Stimulated activated CD8-positive, alpha-beta memory T cell treated with anti-CD3 and anti-CD28 coated beads, Interleukin-15, amount 100 ng/mL, for 1 hour (primary cell): ENCODE measurements at places on chromosomes 6 and 20.

GRCh38 chr6:32298632-32299336 is 72.9 kb downstream of the TSBP1 start:
- no peak for DNase-seq

DNA sequence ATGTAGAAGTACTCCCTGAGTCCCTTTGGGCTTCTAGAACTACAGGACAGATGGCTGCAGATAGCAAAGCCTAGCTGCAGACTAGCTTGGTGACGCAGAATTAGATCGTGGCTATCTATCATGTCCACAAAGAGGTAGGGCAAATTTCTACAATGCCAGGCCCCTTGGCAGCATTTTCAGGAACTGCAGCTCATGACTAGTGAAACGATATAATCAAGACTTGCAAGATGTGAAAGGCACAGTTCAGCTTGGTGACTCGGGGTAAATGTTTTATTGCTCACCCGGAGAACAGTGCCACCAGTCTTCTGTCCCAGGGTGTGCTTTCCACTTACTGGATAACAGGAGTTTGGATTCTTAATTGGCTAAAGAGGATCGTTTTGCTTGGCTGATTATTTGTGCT is 108.7 kb upstream of the LY86 start:
- DNase-seq = no peak

- peak; percentile 4 for DNase-seq
These were observed at the start of gene GPR6 for GRCh38 chr6:109978174-109979032. Gene GPR6 (plus strand): TSS chr6:109978311. CDS start chr6:109979113, 802 bp downstream.

GRCh38 chr20:64229507-64230061 is 26.0 kb upstream of the PCMTD2 start:
- no peak for DNase-seq

- DNase-seq = no peak
These were observed 59.5 kb downstream of the ID4 start for GRCh38 chr6:19896693-19897010.

DNA sequence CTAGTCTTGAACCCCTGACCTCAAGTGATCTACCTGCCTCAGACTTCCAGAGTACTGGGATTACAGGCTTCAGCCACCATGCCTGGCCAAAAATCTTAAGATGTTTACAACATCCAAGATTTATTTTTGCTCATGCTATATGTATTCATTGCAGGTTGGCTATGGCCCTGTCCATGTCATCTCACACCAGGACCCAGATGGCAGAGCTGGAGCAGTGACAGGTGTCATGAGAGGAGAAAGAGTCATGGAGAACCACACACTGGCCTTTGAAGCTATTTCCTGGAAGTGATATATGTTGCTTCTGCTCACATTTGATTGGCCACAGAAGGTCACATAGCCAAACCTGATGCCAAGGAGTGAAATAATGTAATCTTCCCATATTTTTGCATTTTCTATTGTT is 13.8 kb upstream of the DDR1 start:
- DNase-seq = no peak

DNA sequence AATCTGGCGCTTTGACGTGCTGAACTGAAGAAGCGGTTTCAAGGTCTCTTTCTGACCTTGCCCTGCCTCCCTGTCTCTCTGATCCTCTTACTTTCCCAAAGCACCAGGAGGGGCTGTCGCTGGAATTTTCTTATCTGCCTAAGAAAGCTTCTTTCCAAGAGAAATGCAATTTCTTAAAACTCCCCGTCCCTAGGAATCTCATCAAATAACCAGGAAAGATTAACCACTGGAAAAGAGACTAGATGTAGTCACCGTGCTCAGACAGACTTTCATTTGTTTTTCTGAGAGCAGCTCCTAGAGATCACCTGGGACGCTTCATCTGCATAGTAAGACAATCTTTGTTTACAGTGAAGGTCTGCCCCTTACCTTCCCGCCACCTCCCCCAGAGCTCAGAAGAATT is 38.6 kb downstream of the PDYN start:
- no peak for DNase-seq

DNA sequence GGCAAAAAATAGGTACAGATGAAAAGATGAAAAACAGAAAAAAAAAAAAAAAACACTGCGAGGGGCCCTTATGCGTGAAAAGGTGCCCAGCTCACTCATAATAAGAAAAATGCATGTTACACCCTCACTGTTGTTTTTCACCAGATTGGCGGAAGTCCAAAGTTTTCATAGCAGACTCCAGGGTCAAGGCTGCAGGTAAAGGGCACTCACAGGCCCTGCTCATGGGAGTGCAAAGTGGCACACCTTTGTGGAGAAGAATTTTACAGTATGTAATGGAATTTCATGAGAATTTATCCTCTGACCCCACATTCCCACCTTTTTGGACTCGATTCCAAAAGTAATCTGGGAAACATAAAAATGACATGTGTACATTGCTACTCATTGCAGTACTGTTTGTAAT is 108.2 kb downstream of the CDKAL1 start:
- no peak for DNase-seq

- peak; percentile 24 for DNase-seq
These were observed 1.1 kb upstream of the JARID2 start for GRCh38 chr6:15244620-15245360.

DNA sequence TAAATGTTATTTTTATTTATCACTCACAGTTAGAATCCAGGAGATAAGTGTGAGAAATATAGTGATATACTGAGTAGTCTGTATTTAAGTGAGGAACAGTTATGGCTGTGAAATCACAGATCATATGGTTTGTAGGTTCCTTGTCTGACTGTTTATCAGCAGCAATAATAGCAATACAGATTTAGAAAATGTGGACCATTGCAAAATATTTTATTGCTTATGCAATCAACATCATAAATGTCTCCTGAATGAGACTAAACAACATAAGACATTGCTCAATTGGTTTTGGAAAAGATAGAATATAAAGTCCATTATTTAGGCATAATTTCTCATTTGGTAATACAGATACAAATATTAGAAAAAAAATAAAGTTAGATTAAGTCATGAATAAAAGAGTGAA is 43.7 kb downstream of the CCDC170 start:
- no peak for DNase-seq

DNA sequence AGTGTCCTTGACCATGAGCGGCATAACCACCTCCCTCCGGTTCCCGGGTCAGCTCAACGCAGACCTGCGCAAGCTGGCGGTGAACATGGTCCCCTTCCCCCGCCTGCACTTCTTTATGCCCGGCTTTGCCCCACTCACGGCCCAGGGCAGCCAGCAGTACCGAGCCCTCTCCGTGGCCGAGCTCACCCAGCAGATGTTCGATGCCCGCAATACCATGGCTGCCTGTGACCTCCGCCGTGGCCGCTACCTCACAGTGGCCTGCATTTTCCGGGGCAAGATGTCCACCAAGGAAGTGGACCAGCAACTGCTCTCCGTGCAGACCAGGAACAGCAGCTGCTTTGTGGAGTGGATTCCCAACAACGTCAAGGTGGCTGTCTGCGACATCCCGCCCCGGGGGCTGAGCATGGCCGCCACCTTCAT is 4.9 kb downstream of the TUBB1 start:
- DNase-seq = no peak

DNA sequence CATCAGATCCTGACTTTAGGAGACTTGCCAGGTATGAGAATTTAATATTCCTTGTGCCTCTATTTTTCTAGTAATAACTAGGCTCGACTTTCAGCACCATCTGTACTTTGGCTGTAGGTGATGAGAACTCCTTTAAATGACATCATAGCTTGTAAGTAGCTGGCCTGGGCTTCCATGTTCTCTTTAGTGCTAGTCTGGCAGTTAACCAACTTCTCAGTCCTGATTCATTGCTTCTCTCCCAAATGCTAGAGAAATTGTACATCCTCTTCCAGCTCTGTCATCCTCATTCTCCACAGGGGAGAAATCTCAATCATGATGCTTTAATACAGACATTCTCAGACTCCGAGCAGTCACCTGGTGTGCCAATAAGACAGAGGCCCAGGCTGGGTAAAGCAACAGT is 143.5 kb upstream of the MOCS1 start:
- DNase-seq = no peak

GRCh38 chr6:130211691-130212090 is 11.1 kb downstream of the SAMD3 start:
- no peak for DNase-seq

GRCh38 chr6:25278261-25278913 is 787 bp upstream of the CARMIL1 start:
- no peak for DNase-seq

DNA sequence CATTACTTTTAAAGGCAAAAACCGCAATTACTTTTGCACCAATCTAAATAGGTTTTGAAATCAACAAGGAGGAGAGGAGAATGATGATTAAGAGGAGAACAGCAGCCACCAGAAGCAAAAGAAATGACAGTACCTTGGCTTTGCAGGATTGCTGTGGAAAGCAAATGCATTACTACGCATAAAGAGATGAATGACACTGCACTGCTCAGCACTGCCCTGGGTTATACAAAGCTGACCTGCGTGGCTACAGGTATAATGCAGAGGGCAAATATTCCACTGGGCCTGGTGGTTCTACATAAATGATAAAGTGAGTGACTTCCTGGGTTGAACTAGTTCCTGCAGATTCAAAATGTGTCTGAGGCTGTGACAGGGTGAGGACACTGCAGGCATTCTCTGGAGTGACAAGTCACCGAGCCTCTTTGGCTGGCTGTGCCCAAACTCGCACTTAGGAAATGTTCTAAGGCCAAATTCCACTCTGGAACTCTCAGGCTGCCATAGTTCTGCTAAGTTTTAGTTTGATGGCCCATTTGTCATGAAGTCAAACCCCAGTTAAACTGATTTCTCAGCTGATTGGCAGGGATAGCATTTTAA is 78.6 kb downstream of the INSM1 start:
- no peak for DNase-seq

DNA sequence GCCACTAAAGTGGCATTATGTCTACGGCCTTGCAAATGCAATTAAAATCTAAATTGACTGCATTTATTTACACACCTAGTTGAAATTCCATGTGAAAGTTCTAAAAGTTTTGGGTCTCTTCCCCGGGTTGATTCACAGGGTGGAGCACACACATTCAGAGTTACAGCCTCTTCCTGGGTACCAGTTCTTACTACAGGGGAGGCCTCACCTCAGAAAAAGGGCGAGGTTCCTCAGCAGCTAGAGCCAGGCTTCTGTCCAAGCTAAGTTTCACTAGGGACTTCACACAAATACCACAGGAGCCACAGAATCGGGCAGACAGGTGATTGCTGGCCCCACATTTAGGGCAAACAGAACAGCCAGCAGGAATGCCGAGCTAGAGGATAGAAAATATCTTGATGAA is 52.7 kb downstream of the DZANK1 start:
- DNase-seq = no peak

DNA sequence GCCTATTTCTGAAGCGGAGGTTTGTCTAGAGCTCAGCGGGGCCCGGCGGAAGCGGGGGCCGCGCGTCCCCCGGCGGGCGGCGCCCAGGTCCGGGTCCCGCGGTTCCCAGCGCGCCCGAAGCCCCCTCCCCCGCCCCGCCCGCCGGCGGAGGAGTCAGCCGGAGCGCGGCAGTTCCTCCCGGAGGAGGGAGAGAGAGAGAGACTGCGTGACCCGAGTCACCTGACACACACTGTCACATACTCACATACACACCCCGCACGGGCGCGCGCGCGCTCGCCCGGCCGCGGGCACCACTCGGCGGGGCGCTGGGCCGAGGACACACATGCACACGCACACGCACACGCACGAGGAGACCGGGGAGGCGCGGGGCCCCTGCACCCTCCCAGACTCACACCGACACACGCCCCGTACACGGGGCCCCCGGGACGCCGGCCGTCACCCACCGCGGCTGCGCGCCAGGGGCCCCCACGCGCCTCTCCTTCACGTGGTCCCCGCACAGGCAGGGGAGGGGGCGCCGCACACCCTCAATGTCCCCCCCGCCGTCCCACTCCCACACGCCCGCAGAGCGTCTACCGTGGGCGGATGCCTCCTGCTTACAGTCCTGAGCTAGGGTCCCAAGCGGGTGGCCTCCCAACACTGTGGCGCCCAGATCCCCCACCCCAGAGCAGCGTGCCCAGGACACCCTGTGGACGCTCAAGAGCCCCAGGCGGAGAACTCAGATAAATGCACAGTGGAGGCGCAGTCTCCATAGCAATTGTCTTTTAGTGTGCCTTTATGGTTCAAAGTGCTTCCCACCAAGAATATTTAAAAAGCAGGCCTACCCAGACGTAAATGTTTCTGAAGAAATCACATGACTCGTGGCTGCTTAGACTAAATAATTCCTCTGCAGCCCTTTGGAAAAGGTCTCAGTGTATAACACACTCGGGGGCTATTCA is at the start of gene RRAGD:
Gene RRAGD (minus strand): TSS at position 203 of the 935 bp plus-strand sequence. CDS start 280 bp downstream, outside the sequence.
- no peak for DNase-seq

DNA sequence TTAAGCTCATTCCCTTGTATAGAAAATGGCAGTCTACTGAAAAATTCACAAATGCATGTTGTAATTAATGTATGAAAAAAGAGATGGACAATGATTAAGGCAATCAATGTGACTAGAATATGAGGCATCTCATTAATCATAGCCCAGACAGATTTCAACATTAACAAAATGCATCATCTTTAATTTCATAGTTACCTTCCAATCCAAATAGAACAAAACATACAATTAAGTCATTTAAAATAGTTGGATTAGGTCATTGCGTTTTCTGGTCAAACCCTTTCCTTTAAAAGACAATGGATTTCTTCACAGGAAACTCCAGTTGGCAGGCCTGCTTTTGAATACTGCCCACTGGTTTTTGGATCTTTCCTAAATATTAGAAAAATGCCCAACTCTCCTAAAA is 203.9 kb downstream of the HAO1 start:
- DNase-seq = no peak

GRCh38 chr6:161446949-161447348 is 173.1 kb upstream of the AGPAT4 start:
- no peak for DNase-seq

GRCh38 chr6:106731144-106731842 is 101.9 kb downstream of the QRSL1 start:
- DNase-seq = no peak

DNA sequence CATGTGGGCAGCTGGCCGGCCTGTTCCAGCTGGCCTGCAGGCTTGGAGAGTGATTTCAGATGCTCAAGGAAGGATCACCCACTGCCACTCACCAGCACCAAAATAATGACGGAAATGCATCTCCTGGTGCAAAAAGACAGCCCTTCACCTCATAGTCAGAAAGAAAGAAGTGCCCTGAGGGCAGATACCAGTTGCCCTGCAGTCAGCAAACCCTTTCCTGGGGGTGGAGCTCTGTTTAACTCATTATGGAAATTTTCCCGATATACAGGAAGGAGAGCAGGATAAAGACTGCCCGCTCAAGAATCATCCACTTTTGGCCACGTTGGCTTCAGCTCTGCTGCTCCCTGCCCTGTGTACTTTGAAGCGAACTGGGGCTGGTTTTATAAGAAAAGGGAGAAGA is 127.9 kb downstream of the GRM4 start:
- no peak for DNase-seq

GRCh38 chr6:25735261-25735660 is 19.3 kb upstream of the SLC17A4 start:
- DNase-seq = no peak

- no peak for DNase-seq
These were observed 36.6 kb downstream of the NKX2-4 start for GRCh38 chr20:21360705-21361104.

- no peak for DNase-seq
These were observed 166.7 kb downstream of the TTLL2 start for GRCh38 chr6:167491438-167492099.

- DNase-seq = no peak
These were observed 103.4 kb upstream of the STMND1 start for GRCh38 chr6:16998461-16998860.
